Activated naive CD4-positive, alpha-beta T cell treated with Interleukin-2 at 50 U/mL for 16 hours (primary cell): ENCODE measurements at places on chromosomes 13 and 19.

DNA sequence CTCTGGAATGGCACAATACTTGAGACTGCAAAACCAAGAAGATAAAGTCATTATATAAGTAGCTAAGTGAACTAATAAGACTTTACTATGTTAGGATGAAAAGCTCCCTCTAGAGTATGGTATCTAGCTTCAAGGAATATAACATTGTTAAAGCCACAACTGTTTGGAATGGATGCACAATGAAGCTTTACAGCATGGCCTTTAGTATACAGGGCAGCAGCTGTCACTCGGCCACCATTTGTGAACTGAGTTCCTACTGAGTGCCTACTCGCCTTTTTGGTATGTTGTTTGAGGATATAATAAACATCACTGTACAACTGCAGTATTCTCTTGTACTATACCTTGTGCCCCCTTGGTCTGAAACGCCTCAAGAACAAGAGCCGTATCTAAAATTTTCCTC lies 6.8 kb downstream of the ALG5 start:
- DNase-seq: no peak

DNA sequence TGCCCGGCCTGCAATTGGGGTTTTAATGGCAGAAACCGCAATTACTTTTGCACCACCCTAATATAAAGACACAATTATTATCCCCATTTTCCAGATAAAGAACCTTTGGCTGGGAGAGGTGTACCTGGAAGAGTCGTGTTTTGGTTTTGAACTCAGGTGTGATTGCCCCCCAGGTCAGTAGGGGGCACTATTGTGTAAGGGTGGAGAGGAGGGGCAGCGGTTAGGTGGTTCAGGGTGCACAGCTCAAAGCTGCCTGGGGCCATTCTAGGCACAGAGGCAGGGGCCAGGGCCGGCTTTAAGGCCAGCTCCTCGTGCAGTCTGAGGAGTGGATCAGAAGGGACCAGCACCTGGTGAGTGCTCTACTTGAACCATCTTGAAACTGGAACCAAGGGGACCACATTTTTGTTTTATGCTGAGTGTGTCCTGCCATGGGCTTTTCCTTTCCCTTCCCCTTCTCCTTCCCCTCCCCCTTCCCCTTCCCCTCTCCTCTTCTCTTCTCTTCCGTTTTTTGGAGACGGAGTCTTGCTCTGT lies 5.8 kb upstream of the FCGRT start:
- DNase-seq: peak; percentile 78

DNA sequence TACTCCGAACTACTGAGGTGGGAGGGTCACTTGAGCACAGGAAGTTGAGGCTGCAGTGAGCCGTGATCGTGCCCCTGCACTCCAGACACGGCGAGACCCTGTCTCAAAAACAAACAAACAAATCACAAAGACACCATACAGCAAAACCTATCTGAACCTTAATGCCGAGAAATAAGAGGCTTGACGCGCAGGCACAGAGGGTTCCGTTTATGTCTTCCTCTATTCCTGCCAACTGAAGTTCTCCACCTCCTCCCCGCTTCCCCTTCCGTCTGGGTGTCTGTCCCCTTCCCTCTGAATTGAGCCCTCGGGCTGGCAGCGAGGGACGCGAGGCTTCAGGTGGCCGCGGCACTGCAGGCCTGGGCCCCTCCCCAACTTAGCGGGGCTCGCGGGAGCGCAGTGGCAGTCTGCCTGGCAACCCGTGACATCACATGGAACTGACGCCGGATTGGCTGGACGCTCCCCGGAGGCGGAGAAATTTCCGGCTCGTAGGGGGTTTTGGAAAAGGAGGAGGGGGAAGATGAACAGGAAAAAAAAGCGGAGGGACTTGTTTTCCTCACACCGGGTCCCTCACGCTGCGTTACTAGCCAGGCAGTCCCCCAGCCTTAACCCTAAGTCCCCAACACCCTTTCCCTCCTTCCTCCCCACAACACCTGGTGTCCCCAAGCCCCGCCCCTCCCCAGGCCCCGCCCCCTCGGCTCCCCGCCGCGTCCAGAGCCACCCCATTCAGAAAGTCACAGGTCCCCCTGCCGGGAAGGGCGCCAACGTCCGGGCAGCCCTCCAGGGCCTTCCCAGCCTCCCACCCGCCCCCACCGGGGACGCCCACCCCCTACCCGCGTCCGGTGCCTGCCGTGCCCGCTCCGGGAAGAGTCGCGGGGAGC lies 1.1 kb upstream of the MYBPC2 start:
- peak; percentile 89 for DNase-seq

DNA sequence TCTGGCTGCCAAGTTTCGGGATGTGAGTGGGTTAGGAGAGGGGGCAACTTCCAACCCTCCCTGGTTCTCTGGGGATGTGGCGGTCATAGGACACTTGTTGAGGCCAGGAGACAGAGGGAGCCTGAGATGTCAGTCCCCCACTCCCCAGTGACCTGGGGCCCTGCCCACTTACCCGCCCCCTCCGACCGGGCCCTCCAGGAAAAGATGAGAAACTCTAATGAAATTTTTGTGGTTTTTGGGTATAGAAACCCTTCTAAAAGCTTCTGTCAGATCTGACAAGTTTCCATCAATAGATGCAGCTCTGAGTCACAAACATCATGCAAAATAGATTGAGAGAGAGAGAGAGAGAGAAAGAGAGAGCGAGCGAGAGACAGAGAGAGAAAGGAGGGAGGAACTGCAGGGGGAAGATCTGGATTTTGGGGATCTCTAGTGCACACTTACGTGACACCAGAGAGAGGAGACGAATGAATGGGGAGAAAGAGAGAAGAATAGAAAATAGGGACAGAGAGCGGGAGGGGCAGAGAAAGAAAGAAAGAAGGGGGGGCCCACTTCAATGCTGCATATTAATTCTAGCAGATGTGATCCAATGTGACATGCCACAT lies 94.0 kb downstream of the PTPRS start:
- DNase-seq: peak; percentile 5

DNA sequence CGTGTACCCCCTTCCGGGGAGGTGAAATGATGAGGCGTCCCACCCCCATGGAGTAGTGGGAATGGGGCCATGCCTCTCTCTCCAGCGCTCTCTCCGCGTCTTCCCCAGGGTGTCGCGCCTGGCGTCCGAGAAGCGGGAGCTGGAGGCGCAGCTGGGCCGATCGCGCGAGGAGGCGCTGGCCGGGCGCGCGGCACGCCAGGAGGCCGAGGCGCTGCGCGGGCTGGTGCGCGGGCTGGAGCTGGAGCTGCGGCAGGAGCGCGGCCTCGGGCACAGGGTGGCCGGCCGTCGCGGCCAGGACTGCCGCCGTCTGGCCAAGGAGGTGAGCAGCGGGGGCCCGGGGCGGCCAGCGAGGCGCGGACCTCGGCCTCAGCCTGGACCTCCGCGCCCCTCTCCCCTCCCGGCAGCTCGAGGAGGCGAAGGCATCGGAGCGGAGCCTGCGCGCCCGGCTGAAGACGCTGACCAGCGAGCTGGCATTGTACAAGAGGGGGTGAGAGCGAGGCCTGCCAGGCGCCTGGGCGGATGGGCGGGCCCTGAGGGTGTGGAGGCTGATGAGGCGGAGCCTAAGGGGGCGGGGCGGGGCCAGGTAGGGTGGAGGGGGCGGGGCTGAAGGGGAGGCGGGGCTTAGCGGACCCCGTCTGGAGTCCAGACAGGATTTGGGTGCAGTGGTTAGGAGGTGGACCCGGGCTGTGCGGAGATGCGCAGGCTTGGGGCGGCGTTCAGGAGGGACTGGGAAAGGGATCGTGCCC lies 7.7 kb downstream of the PGLYRP1 start:
- peak; percentile 69 for DNase-seq

GRCh38 chr13:42312817-42313431 lies 41.0 kb downstream of the AKAP11 start:
- no peak for DNase-seq

- DNase-seq: no peak
These were observed 14.2 kb downstream of the ZNF274 start for GRCh38 chr19:58196901-58197616.

DNA sequence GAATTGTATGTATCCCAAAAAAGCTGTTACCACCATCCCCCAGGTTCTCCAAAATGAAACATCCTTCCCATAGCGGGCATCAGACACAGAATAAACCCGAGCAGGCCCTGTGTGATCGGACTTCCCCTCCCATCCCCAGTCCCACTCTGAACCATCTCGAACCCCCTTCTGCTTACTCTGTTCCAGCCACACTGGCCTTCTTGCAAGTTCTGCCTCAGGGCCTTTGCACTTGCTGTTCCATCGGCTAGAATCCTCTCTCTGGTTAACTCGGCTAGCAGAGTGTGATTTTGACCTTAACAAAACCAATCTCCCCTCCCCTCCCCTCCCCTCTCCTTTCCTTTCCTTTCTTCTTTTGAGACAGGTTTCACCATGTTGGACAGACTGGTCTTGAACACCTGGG lies 15.7 kb downstream of the AP2S1 start:
- no peak for DNase-seq

- DNase-seq: no peak
These were observed 56.6 kb upstream of the SPATA13 start for GRCh38 chr13:24103782-24104372.

- DNase-seq: peak; percentile 40
These were observed 790 bp downstream of the TPM4 start for GRCh38 chr19:16076958-16077611.

DNA sequence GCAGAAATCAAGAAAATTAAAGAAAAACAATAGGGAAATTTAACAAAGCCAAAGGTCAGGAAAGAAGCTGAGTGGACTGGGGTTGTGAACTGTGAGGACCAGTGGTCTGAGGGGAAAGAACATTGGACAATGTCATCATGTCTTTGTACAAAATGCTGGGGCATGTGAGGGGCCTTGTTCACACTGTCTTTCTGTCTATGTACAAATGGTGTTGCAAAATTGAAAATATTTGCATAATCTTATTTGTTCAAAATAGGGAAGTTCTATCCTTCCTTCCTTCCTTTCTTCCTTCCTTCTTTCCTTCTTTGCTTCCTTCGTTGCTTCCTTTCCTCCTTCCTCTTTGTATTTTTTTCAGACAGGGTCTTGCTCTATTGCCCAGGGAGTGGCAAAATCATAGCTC lies 79.2 kb upstream of the SCEL start:
- DNase-seq: no peak

DNA sequence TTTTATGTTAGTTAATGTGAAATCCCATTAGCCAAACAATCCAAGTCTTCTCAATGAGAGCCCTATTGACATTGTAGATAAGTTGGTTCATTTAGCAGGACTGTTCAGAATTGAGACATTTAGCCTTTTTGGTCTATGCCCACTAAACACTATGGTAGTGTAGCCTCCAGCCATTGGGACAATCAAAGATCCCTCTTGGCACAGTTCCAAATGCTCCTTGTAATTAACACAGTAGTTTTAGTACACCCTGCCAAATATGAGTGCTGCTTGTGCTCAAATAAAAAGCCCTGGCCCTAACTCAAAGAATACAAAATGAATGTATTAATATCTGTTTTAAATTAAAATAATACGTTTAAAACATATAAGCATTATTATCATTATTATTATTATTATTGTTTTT lies 15.4 kb upstream of the FAM216B start:
- DNase-seq: no peak

GRCh38 chr13:29270271-29270985 lies 325.1 kb downstream of the SLC7A1 start:
- DNase-seq: no peak

- no peak for DNase-seq
These were observed 14.0 kb upstream of the RAB20 start for GRCh38 chr13:110575322-110576069.

DNA sequence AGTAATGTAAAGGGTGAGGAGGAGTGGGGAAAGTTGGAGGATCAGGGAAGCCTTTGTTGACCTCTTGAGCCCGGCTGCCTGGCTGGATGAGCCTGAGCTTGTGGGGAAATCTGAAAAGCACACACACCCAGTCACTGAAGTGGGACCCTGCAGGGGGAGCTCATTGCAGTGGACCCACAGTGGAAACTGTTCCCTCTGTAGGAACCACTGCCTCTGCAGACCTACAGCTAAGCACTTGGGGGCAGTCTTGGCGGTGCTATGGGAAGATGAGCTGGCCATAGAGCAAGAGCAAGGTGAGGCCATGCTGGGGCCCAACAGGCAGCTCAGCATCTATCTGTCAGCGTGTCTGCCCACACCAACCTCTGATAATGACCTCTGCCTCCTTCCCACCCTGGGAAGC lies 294.8 kb downstream of the TSHZ3 start:
- peak; percentile 48 for DNase-seq

DNA sequence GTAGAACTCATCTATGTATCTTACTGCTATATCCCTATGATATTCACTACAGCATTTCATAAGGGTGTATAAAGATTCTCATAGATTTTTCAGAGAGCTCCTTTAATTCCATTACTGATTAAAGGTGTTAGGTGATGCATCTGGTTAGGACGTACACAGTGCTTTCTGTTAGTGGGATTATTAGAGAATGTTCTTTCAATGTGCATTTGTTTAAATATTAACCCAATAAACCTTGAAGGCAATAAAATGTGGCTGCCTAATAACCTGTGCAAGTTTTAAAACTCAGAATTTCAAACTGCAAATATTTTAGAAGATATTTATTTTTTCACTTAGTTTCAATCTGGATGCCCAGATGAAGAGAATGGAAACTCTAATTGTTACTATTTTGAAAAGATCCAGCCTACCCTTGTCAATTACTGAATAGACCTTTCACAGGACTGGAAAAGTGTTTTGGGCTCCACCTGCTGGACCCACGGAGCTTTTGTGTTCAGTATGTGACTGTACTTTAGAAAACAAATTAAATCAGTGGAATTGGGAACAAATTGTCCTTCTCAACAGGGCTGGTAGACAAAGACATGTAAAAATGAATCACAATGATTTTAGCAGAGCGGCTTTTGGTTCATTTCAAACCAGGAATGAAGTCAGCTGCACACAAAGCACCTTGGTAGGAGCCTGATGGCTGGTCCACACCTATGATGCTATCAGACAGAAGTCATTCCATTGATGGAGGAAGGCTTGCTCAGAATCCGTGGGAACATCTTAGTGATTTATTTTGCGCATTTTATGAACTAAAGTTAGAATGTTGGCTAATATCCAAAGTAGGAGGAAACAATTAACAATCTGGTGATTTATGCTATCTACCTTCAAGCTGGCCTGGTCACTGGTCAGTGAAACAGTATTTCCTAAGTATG lies 89.4 kb upstream of the RAP2A start:
- DNase-seq: peak; percentile 56

GRCh38 chr19:16737911-16738310 lies 18.3 kb downstream of the NWD1 start:
- no peak for DNase-seq

GRCh38 chr19:3433805-3434540 lies 46.4 kb downstream of the SMIM24 start:
- DNase-seq: no peak

GRCh38 chr13:59416561-59416960 lies 747.2 kb downstream of the DIAPH3 start:
- DNase-seq: no peak
